Endothelial cell of umbilical vein (primary cell): ENCODE measurements at places on chromosomes 4 and X.

- DNase-seq, result peak; percentile 60
Measured at GRCh38 chrX:119118780-119119395, 8.7 kb downstream of the KIAA1210 start.

- DNase-seq, result no peak
Measured at GRCh38 chrX:50853399-50853798, 39.4 kb upstream of the SHROOM4 start.

DNA sequence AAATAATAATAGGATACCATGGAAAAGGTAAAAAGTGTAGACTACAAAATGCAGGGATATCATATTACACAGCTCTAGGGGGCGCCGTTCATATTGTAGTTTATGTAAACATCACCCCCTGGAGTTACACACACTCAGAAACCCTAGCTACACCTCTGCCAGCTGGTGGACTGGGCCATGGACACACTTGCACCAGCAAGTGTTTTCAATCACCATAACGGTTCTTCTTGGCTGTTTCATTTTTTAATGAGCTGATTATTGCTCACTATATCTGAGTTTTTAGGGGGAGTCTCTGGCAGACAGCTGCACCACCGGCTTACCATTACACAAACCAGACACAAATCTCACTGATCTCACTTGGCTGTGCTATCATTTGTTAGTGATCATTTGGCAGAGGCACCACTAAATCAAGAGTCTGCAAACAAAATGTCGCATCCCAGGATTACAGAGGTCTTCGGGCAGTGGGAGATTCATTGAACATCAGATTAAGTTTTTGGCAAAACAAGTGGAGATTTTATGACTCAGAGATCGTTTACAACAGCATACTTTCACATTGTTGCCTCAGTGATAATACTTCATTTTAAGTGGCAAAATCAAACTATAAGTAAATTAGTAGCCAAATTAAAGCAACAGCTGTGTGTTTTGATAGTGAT is 185.7 kb downstream of the UNC5C start:
- peak; percentile 54 for DNase-seq

GRCh38 chr4:717601-718320 is 12.1 kb downstream of the PCGF3 start:
- DNase-seq, result no peak

DNA sequence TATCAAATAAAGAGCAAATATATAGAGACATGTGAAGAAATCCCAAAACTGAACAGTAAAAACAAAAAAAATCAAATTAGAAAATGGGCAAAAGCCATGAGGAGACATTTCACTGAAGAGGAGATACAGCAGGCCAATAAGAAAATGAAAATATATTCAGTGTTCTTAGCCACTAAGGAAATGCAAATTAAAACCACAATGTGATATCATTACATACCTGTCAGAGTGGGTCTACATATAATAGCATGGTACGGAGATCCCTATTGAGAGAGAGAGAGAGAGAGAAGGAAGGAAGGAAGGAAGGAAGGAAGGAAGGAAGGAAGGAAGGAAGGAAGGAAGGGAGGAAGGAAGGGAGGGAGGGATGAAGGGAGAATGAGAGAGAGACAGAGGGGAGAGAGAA is 707.0 kb upstream of the ACTRT1 start:
- DNase-seq, result no peak

GRCh38 chr4:89193843-89194242 is 82.5 kb downstream of the TIGD2 start:
- peak; percentile 58 for DNase-seq

DNA sequence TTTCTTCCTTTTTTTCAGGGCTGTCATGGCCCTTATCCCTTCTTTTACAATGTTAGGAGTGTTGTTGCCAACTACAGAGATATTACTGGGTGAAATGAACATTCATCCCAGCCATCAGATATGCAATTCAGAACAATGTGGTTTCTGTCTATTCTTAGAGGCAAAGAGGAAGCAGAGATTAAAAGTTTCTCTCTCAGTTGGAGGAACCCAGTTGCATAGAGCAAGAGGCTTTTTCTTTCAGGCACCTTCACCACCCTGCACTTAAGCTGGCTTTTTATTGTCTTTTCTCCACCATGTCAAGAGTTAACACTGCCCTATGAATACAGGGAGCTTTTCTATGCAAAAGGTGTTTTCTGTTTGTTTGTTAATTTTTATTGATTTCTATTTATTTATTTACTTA is 1559.6 kb upstream of the IGFBP7 start:
- DNase-seq, result no peak
